ENCODE measurements at places on chromosomes 6 and 20.

GRCh38 chr6:94196891-94197290 is 777.5 kb upstream of the EPHA7 start:
- no peak for DNase-seq

DNA sequence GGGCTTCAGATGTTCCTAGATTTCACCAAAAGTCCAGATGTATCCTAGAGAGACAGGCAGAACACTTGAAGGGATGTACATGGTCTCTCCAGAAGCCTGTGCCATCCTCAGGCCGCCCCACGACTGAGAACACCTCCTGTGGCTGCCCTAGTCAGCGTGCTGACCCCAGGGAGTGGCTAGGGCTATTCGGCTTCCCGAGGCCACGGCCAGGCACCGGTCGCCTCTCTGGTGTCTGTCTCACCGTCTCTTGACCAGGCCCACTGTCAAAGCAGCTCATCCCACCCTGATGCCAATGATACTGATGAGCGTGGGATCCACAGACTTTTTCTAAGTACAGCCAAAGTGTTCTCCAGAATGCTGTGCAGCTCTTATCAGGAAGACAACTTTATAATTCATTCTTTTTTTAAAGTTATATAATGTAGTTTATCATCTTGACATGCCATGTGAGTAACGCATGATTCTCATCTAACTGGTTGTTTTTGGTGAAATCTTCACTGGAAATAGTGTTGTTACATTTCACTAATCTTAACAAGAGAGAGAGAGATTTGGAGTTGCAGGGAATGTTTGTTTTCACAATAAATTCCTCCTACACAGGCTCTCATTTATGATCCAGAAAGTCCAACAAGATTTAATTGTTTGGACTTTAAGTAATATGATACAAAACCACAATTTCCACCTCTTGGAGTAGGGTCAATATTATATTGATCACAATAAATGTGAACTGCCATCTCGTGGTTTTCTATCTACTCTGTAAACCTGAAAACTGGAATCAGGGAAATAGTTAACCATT is 41.7 kb upstream of the KLHL31 start:
- DNase-seq, result no peak

GRCh38 chr6:15401120-15401519 is 155.3 kb downstream of the JARID2 start:
- DNase-seq, result no peak

- DNase-seq, result peak; percentile 82
These were observed at the start of gene VGLL2 for GRCh38 chr6:117265410-117266256. Gene VGLL2, plus strand, starts transcription at chr6:117265558. Its CDS starts 206 bp downstream, at chr6:117265764.

GRCh38 chr20:51766994-51767866 is 960 bp downstream of the ATP9A start:
- peak; percentile 48 for DNase-seq

GRCh38 chr20:42775037-42775436 is 414.7 kb downstream of the PTPRT start:
- no peak for DNase-seq

DNA sequence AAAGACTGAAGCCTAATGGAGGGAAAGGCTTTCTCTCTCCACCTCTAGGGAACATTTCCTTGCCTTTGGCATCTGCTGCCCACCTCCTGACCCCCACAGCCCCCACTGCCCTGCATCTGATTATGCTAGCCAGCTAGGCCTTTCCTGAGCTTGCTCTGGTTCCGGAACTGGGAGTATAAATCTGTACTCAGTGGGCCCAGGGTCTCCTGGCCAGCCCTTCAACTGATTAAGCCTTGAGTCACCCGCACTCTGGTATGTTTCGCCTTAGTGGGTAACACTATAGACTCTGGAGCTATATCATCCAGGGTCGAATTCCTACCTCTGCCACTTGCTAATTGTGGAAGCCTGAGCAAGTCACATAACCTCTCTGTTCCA is 45.6 kb upstream of the RIPOR2 start:
- no peak for DNase-seq

DNA sequence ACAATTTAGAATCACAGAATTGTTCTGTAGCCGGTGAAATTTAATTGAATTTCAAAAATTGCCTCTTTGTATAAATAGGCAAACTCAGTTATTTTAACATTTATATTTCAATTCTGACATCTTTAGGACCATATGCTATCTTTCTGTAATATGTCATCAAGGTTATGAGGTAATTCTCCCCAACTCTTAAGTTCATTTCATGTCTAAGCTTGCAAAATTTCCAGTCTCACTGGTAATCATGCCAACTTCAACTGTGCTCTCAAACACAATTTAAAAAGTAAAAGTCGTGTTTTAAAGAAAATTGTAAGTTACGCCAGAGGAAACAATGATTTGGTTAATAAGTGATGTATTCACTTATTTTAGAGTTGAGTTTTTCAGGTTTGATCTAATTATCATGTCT is 1.4 kb downstream of the NCOA7 start:
- no peak for DNase-seq

DNA sequence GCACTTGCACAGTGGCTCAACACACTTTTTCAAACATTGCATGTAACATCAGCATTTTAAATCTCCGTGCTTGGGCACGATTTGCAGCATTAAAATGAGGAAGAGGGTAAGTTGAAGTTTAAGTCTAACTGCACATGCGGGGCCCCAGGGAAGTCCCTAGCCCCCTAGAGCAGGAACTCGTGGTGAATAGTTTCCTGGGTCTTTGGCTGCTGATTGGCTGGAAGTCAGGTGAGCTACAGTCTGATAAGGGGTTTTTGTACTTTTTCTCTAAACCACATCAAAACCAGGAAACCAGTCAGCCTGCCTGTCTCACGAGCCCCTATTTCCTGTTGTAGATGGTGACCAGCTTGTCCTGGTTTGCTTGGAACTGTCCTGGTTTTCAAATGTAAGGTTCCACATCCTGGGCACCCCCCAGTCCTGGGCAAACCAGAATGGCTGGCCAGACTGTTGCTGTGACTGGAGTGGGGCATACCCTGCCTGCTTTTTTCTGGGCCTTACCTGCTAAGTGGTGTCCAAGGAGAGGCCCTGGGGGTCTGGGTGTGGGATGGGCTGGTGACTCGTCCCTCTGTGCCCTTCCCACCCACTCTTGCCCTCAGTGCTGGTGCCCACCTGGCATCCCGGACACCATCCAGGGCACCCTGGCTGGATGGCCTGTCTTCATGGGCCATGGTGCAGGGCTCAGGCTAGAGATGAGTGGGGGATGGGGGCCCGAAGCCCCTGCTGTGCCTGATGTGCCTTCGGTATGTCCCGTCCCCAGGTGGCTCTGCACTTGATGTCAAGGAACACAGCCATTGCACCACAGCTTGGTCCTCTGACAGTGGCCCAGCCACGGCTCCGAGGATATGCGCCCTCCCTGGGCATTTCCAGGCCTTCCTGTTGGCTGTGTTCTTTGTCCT is 31.8 kb downstream of the SUN5 start:
- no peak for DNase-seq

DNA sequence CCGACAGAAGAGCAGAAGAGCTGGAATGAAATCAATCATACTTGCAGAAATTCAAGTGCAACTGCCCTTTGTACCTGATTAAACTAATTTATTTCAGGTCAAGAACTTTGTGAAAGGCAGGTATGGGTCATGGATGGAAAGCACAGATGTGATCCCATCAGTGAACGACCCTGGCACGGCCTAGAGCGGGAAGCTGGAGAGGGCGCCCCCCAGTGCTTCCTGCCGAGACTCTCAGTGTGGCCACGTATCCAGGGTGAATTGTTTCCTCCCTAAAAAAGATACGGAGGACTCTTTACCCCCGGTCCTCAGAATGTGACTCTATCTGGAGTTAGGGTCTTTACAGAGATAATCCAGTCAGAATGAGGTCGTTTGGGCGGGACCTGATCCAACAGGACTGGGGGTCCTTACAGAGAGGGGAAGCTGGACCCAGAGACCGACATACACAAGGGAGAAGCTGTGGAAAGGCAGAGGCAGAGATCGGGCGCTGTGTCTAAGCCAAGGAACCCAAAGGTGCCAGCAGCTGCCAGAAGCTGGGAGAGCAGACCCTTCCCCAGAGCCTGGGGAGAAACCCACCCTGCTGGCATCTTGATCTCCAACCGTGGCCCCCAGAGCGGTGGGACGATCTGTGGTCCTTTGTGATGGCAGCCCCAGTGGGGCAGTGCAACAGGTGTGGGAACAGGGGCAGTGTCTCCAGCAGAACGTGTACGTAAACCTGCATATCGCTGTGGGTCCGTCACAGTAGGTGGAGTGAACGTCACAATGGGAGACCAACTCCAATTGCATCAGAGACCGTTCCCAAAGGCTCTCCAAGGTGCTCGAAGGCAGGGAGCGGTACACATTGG is 91.9 kb downstream of the TAF4 start:
- no peak for DNase-seq

DNA sequence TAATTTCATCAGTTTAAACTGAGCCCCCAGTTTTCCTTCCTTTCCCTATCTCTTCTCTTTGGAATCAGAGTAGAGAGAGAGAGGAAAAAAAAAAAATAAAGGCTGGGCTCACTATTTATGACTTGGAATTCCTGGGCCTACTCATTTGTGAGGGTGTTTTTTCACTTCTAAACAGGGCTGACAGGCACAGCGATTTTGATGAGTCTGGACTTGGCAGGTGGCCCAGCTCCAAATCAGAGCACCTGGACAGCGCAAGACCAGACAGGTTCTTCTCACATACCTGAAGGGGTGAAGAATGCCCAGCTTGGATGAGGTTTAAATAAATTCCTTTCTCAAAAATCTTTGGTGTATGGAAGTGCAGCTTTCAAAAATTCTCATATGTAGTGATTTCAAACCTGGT is 122.2 kb downstream of the KIF13A start:
- DNase-seq, result no peak

DNA sequence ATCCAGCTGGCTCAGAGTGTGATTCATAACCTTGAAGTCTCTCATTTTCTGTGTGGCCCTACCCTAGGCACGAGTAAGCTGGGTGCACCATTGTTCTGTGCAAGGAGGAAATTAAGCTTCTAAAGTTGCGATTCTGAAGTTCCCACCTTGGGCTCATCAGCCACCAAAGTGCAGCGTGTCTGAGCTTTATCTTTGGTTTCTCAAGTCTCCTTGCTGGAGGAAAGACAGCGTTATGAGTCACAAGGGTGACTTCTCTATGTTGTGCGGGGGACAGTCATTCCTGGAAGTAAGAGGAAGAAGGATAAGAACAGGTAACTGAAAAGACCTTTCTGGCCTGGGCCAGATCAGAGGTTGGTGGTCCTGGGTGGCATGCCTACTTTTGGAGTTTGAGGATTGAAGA is 16.8 kb downstream of the MRAP2 start:
- no peak for DNase-seq

GRCh38 chr6:14222956-14223355 is 105.4 kb downstream of the CD83 start:
- DNase-seq, result no peak

GRCh38 chr20:56359212-56360132 is 698 bp downstream of the FAM210B start:
- DNase-seq, result peak; percentile 71

DNA sequence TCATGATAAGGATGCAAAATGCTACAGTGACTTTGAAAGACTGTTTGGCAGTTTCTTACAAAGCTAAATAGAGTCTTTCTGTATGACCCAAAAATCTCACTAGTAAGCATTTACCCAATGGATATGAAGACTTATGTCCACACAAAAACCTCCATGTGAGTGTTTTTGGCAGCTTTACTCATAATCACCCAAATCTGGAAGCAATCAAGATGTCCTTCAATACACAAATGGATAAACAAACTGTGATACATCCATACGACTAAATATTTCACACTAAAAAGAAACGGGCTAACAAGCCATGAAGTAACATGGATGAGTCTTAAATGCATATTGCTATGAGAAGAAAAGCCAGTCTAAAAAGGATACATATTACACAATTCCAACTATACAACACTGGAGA is 117.2 kb downstream of the PDE10A start:
- no peak for DNase-seq

DNA sequence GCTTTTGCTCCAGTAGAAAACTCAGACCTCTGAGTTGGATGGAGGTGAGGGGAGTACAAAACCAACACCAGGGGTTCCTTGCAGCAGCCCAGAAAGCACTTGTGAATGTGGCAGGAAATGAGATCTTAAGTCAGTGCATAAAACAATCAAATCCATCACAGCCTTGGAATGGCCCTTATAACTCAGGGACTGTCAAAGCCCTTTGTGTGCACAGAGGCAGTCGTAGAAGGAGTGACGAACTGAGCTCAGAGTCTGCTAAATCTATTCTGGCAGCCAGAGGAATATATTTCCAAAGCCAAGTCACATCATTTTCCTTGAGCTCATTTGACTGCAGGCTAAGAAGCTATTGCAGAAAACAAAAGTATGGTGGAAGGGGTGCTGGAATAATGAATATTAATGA is 676.6 kb downstream of the DHX35 start:
- peak; percentile 39 for DNase-seq

DNA sequence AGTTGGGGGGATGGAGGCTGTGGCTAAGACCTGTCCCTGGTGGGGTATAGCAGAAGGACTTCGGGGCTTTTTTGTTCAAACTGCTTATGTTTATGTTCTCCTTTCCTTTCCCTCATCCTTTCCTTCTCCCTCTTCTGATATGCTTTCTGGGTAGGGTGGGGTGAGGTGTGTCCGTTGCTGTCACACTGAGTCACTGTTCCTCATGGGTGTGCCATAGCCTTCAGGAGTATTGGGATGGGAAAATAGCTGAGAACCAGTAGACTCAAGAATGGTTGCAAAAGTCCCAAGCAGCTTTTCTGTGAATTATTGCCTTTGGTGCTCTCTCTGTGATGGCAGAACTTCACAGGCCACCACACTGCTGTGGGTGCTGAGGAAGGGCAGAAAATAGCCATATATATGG is 39.6 kb downstream of the TPD52L1 start:
- no peak for DNase-seq

DNA sequence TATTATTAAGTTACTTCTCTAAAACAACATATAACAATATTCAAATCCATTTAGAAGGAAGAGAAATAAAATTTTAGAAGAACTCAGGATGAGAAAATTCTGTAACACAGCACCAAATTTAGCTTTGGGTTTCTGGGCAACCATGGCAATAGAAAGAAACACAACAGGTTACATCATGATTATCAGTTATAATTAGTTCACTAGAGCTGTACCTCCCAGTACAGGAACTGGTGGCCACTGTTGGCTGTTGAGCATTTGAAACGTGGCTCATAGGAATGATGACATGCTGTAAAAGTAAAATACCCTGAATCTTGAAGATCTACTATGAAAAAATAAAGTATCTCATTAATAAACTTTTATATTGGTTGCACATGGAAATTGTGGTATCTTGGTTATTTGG is 23.7 kb upstream of the MAP3K4 start:
- no peak for DNase-seq

DNA sequence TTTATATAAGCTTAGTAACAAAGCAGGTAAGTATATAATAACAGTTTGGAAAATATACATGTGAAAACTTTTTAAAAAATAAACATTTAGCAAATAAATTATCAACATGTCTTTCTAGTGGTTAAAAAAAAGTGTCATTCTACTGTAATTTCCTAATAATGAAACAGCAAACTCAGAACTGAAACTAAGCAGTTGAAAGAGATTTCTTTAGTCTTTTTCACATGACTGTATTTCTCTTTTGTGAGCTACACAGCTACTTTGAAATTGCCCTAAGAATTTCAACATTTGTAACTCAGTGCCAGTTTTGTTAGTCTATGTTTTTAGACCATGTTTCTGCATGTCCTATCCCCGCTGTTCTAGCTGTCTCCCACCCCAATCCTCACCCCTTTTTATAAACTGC is 28.4 kb upstream of the SDHAF4 start:
- DNase-seq, result no peak

Measured in left hindlimb (tissue), 1 donor.